WERI-Rb-1 (cell line): ENCODE measurements at places on chromosomes 1 and 21.

GRCh38 chr1:25435397-25436108, 4.9 kb downstream of the MACO1 start:
- no peak for DNase-seq

DNA sequence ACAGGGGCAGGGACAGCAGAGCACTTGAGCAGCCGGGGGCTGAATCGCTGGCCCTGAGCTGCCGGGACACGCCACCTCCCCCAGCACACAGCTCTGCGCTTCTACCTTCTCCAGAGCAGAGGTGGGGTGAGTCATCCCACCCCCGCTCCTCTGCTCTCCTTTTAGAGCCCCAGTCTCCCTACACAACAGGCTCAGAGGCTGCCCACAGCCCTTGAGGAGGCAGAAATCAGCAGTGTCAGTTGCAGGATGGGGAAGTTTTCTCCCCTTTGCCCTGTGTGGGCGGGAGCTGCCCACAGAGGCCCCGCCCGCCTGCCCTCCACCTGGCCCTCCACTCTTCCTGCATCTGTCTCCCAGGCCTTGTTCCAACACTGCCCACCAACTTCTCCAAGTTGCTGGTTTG, 94.6 kb downstream of the STUM start:
- no peak for DNase-seq

GRCh38 chr1:193058529-193059281, 455 bp downstream of the UCHL5 start:
- DNase-seq, result peak; percentile 65

DNA sequence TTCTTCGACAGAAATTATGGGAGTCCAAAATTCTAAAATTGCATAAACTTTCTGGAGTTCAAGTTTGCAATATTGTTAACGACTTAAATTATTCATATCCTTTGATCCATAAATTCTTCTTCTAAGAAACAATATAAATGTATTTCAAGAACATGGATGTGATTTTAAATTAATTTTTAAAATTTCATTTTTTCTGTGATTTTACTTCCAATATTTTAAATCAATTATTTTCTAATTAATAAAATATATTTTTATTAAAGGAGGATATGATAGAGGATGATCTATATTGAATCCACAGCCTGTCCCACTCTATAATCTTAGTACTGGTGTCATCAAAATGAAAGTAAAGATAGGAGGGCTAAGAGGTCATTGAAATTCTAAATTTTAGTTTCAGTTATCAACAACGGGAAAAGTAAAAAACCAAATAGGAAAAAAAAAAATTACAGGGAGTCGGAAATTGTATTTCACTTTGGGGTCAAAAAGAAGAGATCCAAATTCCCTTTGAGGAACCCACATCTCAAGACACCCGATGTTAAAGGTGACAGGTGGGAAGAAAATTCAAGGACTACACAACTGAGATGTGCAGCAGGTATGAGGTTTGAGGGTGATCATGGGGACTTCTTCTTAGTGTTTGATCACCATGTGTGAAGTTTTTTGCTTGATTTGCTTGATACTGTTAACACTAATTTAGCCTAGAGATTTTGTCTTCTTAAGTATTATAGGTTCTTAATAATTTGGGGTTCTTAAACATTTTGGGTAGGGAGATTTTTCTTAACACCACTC, 154.8 kb upstream of the RGS18 start:
- DNase-seq, result no peak

DNA sequence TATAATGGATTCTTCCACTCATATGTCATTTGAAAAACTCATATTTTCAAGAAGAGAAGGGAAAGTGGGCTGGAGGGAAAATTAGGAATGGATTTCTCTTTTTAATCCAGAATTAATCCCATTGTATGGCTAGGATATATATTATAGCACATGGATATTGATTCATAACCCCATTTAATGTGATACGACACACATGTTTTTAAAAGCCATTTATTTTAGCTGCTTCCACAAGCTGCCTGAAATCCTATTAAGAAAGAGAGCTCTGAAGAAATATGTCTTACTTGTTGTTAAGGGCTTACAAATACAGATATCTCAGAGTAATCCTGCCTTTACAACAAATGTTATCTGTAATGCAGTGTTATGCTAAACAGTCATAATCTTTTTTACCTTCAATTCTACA, 598.6 kb downstream of the AMY1C start:
- no peak for DNase-seq

GRCh38 chr1:31831397-31832378, 15.9 kb upstream of the SPOCD1 start:
- DNase-seq, result no peak

DNA sequence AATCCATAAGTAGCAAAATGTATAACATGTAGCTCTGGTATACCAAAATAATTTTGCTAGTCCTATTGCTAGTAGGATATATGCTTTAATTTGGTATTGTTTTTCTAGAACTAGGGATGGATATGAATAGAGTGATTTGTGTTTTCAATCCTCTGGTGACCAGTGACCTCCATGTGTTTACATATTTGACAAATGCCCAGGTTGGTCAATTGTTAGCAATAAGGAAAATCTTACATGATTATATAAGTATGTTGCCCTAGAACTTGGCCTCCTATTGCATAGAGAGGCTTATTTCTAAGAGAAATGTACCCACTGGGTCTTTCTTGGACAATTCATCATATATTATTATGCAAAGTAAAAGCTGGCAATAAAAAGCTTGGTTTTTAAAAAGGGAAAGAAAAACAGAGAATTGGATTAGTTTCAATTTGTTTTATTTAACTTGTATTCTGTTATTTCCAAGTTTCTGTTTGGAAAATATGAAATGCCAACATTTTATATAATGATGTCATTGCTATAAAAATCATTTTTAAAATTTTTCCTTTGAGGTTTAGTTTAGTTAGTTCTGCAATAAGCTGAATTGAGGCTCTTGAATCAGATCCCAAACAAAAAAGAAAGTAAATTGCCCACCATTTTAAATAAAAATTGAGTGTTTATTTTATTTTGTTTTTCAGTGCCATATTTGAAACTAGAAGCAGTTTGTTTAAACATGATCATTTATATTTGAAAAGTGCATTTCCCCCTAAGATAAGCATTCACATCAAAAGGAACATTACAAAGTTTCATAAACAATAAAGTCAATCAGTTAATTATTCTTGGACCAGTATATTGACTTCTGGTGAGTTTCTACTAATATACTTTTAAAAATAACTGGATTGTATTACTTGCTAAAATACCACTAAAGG, 210.9 kb downstream of the ZC3H11B start:
- no peak for DNase-seq

DNA sequence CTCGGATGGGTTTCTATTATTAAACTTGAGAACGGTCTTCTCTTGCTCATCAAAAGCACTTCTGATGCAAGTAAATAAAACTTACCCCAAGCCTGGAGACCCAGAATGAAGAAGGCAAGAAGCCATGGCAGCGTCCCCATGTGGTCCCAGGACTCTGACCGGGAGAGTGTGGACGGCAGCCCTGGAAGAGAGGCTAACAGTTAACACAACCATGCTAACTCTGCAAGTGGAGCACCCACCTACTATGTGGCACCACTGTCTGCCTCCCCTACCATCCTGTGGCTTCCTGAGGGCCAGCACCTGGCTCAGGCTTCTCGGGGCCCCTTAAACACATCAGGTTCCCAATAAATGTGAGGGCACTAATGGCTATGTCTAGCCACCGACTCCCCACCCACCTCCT, 2.2 kb downstream of the PGLYRP3 start:
- DNase-seq, result no peak

DNA sequence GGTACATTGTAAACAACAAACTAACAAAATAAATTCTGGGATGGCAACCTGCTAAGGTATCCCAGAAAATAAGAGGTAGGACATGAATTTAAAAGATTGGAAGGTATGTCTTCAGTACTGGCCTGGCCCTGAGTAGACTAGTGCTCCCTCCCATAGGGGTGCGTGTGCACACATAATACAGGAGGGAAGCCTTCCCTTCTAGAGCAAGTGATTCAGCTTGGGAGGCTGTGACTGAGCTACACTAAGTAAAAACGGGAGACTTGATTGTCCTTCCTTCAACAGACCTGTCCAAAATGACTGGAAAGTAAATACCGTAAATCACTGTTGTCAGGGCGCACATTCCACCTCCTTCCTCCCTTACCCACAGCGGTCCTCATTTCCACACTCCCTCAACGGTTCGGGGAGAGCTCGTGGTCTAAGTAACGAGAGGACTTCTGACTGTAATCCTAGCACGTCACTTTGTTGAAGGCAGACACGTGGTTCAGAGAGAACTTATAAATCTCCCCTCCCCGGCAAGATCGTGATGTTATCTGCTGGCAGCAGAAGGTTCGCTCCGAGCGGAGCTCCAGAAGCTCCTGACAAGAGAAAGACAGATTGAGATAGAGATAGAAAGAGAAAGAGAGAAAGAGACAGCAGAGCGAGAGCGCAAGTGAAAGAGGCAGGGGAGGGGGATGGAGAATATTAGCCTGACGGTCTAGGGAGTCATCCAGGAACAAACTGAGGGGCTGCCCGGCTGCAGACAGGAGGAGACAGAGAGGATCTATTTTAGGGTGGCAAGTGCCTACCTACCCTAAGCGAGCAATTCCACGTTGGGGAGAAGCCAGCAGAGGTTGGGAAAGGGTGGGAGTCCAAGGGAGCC, at the start of gene TGFB2:
TGFB2 (plus strand) TSS at position 523 of the 859 bp plus-strand sequence. CDS start 1,366 bp downstream, outside the sequence.
- peak; percentile 53 for DNase-seq

DNA sequence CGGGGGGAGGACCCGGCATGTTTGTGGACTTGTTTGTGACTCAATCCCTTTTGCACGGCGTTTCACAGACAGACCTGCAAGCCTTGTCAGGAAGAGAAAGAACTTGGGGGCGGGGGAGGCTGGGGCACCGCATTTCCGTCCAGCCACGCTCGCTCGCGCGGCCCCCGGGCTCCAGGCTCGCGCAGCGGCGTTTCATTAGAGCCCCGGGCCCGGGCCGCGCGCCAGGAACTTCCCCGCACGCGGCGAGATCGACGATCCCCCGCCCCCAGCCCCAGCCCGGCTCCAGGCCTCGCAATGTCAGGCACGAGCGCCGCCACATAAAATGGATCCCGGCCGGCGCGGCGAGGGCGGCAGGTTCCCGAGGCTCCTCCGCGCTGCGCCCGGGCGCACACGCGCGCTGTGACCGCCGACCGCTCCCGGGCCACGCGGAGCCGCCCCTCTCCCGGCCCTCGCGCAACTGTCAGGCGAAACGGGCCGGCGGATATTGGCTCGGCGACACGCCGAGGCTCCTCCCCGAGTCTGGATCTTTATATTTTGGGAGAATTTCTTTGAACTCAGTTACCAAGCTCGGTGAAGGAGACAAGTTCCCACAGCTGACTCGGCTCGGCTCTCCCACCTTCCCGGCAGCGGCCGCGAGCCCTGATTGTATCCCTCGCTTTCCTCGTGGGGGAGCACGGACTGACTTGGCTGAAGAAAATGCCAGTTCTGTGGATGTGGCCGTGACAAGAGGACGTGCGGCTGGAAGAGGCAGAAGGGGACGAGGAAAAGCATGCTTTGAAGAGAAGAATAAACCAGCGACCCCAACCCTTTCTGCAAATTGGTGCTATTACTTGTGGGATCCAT, at the start of gene KIF26B:
KIF26B (plus strand) TSS at position 557 of the 843 bp plus-strand sequence. CDS start 440 bp downstream, outside the sequence.
- peak; percentile 36 for DNase-seq

GRCh38 chr1:51636764-51637522, 20.1 kb downstream of the OSBPL9 start:
- no peak for DNase-seq

GRCh38 chr1:39170731-39171667, 33.5 kb upstream of the MACF1 start:
- peak; percentile 88 for DNase-seq

GRCh38 chr1:55334160-55334559, 119.0 kb upstream of the USP24 start:
- no peak for DNase-seq

DNA sequence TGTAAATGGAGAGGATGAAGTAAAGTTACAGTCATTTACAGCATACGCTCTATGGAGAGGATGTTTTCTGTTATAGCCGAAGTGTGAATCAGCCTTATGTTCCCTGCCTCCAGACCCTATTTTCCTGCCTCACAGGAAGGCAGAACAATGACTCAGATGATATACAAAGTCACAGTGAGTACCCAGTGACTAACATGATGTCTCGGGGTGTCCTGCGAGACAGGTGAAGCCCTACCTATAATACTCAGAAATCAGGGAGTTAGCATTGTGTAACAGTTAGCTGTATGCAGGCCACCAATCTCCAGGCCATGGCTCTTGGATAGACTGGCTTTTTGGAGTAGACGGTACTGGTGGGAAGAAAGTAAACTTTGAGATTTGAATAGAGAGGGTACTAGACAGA, 55.6 kb upstream of the FBXO28 start:
- DNase-seq, result no peak

DNA sequence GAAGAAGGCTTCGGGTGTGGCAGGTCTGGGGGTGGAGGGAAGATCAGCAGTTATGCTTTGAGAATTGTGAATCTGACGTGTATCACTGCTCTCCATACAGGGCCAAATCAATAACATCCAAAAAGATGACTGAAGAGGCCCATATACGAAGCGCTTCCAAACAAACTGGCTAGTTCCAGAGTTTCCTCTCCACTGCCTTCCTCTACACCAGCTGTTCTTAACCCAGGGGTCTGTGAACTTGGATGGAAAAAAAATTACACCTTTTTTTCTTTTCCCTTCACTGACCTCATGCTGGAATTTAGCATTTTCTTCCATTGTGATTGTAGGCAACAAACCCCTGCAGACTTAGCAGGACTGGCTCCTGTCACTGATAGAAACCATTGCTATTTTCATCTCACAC, 77.1 kb upstream of the NBL1 start:
- DNase-seq, result no peak

DNA sequence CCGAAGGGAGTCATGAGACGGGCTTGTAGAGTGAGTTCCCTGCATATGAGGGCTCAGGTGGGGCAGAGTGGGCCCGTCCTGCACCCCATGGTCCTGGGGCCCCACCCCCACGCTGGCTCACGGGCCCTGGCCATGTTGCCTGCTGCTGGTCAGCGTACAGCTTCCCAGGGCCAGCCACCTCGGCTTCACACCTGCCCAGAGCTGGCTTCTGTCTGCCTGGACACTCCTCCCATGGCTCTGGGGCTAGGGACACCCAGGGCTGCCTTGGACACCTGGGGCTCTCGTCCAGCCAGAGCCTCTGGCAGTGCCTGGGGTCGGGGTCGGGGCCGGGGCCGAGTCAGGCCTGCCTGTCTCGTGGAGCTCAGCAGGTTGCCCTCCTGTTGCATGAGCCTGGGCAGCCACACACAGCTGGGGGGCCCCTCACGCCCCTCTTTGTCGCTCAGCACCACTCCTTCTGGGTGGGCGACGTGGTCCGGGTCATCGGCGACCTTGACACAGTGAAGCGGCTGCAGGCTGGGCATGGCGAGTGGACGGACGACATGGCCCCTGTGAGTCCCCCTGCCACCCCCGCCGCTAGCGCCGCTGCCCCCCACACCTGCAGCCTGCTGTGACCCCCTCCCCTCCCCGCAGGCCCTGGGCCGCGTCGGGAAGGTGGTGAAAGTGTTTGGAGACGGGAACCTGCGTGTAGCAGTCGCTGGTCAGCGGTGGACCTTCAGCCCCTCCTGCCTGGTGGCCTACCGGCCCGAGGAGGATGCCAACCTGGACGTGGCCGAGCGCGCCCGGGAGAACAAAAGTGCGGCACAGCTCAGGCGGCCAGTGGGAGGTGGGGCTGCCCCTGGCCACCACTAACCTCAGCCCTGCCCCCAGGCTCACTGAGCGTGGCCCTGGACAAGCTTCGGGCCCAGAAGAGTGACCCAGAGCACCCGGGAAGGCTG, 5.5 kb upstream of the MMP23B start:
- no peak for DNase-seq

GRCh38 chr21:38619992-38620479, 121.8 kb upstream of the ERG start:
- no peak for DNase-seq
